M059J (cell line): ENCODE measurements at places on chromosomes 1 and 21.
A peak's percentile ranks its signal among the peaks of the same experiment; 100 is the strongest.

GRCh38 chr1:84083307-84083706 lies 60.8 kb upstream of the PRKACB start:
- DNase-seq: no peak

- DNase-seq: no peak
Observed at GRCh38 chr1:2951856-2952255, 69.4 kb upstream of the ACTRT2 start.

DNA sequence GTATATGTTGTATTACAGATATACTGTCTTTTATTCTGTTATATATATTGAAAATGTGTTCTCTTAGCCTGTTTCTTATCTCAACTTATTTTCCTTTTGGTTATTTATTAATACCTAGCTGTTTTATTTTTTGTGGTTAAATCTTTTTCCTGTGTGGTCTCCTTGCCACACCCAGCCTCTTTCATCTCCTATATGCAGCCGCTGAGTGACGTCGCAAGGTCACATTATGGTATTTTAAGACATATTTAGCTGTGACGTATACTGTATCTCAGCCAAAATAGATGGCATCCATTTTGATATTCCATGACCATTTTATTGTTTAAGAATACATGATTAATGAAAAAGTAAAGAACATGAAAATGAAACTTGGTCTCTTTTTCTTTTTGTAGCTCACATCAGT lies 29.1 kb downstream of the CENPF start:
- DNase-seq: no peak

DNA sequence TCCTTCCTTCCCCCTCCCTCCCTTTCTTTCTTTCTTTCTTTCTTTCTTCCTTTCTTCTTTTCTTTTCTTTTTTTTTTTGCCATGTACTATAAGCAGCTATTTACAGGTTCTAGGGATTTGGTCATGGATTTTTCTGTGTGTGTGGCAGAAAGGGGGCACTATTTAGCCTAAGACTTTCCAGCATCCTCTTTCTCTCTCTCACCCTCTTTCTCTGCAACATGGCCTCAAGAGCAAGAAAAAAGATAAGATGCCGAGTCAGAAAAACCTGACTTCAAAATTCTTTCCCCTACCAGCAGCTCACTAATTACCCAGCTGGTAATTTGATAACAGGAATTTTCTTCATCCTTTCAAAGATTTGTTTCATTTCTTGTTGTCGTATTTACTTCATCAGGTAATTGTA lies 458.3 kb upstream of the ADAMTS5 start:
- DNase-seq: peak; percentile 58

- peak; percentile 46 for DNase-seq
Observed at GRCh38 chr1:205748403-205749233, 1.4 kb downstream of the NUCKS1 start.

DNA sequence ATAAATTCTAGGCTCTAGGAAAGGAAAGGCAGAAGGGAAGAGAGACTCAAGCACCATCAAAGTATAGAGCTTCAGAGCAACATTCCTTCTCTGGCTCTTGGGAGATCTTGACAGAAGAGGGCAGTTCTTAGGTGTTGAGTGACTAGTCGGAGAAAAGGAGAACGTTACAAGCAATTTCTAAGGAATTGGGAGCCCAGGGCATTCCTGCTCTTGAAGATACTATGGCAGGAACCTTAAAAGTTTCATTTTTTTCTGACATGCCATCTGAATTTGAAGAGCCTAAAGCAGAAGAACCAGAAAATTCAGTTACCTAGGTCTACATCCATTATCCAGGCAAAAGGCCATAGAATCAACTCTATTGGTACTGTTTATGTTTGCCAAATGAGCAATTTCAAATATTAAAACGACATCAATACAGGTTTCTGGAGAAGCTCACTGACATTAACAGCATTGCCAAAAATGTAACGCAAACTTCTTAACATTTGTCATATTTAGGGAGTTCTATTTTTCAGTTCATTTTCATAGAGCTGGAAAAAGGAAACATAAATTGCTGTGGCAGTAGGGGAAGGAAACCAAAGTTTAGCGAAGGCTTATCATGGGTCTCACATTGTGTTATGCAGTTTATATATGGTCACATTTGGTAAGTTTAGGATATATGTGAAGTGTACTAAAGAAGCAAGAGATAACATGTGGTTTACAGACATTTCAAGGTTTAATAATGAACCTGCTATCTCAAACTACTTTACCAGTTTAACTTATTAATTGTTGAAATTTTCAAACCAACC lies 210.1 kb upstream of the NRIP1 start:
- no peak for DNase-seq

GRCh38 chr1:206421616-206422340 lies 48.5 kb upstream of the IKBKE start:
- DNase-seq: no peak

GRCh38 chr1:83829106-83829505 lies 169.8 kb downstream of the TTLL7 start:
- no peak for DNase-seq

- no peak for DNase-seq
Observed at GRCh38 chr1:84110629-84111028, 33.4 kb upstream of the PRKACB start.

DNA sequence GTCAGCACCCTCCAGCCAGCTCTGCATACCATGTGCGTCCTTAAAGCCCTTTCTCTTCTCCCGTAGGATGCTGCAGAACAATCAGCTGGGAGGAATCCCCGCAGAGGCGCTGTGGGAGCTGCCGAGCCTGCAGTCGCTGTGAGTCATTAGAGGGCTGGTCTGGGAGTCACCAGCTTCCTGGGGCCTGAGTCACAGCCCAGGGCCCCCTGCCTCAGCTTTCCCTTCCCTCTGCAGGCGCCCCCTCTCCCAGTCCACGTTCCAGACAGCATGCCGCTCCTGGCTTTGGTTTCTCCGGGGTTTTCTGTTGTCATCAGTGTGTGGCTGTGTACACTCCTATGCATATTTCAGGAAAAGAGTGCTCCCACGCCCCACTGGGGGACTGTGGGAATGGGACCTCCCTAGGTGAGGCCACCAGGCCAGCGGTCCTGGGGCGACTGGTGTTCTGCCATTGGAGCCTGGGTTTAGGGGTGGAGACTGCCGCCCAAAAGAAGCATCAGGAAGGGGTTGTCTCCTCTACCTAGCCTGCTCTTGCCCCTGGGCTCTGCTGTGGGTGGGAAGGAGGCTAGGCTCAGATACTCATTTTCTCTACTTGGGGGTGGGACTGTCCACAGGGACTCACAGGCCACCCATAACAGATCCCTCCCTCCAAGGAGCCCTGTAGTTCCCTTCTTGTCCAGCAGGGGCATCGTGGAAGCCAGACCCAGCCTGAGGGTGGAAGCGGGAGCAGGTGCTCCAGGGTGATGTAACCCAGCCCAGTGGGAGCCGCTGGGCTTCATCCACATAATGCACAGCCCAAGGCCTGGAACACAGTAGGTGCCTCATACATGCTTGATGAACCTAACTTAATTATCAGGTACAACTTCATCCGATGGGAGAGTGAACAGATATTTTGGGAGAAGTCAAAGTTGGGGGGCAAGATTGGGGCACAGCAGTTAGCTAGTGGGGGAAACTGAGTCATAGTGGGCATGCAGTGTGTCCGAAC lies 42.5 kb downstream of the LGR6 start:
- peak; percentile 96 for DNase-seq

- peak; percentile 31 for DNase-seq
Observed at GRCh38 chr1:202812176-202813026, 1.6 kb downstream of the PCAT6 start.
